ENCODE measurements at places on chromosomes 4 and X. TPM values are rescaled to one million over a fixed set of nuclear protein-coding genes. Genes with fewer than 3 reads are reported as not detected.

The CXCL6 gene
- 0.47 TPM for total RNA-seq

The XK gene
- 0.15 TPM for total RNA-seq

The TRIML1 gene
- total RNA-seq: not detected

The CYSLTR1 gene
- not detected for total RNA-seq

The LUZP4 gene
- total RNA-seq: not detected

The SLC6A14 gene
- not detected for total RNA-seq

The SLC6A8 gene
- total RNA-seq: 10.8 TPM

The PRR32 gene
- not detected for total RNA-seq

Measured in smooth muscle cell of the coronary artery (primary cell).